ENCODE measurements at places on chromosomes 1 and 21.

DNA sequence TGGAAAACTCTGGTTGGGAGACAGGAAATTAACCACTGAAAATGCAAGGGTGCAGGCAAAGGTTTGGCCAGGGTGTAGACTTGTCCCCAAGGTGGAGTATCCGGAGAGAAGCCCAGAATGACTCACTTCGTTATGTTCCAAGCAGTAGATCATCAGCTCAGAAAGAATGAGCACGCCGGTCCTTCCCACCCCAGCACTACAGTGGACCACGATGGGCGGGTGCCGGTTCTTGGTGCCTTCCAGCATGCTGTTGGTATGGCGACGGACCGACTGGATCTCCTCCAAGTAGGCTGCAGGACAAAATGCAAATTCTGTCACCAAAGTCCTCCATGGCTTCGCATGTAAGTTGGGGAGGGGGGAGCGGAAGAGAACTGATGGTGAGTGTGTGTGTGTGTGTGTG is 83.4 kb downstream of the SMYD2 start:
- DNase-seq = no peak

DNA sequence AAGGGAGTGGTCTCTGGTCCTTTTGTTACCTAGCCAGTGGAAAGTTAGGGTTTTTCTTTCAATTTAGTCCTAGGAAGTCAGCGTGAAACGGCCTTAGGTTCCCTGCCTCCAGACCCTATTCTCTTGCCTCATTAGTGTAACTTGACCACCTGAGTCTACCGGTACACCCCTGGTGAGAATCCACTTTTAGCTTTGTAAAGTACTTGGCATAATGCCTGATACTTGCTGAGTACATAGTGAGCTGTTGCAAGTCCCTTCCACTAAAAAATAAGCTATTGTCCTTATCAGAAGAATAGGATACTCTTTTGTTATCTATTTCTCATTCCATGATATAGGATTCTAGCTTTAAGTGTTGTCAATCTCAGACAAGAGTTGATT is 228.8 kb downstream of the ST6GALNAC3 start:
- DNase-seq = no peak

DNA sequence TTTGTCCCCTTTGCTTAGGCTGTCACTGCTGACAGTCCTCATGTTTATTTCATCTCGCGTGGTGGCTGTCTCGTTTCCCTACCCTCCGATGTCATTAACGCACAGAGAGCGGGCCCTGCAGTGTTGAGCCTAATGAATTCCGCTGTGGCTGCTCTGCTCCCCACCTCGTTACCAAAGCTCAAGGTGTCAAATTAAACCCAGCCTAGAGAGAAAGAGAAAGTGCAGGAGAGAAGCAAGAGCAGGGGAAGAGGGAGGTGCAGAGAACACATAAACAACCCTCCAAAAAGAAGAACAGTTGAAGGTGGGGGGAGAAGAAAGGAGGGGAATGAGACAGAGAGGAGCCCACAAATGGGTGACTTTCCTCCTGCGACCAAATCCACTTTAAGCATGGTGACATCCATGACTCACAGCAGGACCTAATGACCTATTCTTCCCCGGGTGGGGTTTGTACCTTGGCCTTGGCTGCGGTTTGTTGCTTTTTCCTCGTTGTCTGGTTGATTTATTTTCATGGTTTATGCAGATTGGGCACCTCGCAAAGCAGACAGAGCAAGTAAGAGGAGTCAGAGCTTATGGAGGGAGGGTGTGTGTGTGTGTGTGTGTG is 92.5 kb downstream of the PBX1 start:
- no peak for DNase-seq

- no peak for DNase-seq
Measured at GRCh38 chr1:23403038-23403336, 21.6 kb downstream of the TCEA3 start.

GRCh38 chr1:198559362-198559761 is 18.9 kb upstream of the ATP6V1G3 start:
- DNase-seq = no peak

- no peak for DNase-seq
Measured at GRCh38 chr1:88228114-88228513, 456.0 kb upstream of the PKN2 start.

GRCh38 chr1:57254022-57254421 is 169.8 kb downstream of the DAB1 start:
- no peak for DNase-seq

- no peak for DNase-seq
Measured at GRCh38 chr1:229383188-229383587, 40.3 kb upstream of the CCSAP start.

DNA sequence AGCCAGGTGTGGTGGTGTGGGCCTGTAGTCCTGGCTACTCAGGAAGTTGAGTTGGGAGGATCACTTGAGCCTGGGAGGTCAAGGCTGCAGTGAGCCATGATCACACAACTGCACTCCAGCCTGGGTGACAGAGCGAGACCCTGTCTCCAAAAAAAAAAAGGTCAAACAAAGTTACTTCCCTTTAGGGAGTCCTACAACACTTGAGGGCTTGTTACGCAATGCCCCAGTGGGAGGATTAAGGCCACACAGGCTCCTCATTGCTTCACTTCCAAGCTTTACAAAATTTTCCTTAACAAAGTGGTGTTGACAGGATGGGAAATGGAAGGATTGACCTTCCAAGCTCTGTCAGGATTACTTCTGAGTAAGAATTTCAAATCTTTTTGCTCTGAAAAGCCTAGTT is 6.2 kb upstream of the EXTL1 start:
- no peak for DNase-seq

DNA sequence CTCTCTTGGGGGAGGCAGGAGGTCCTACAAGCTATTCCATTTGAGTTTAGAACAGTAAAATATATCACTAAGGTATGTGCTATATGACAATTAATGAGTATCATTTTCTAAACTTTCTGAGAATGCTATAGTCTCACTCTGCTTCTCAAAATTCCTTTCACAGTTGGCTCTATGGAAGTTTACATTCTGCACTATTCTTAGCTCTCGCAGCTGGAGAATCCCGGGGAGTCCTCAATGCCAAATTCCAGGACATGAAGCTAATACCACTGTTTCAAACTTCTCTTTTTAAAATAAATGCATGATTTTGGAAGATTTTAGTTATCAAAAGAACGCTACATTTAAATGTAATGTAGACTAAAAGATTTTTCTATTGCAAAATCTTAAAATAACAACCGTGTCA is 22.4 kb upstream of the PALMD start:
- DNase-seq = no peak

DNA sequence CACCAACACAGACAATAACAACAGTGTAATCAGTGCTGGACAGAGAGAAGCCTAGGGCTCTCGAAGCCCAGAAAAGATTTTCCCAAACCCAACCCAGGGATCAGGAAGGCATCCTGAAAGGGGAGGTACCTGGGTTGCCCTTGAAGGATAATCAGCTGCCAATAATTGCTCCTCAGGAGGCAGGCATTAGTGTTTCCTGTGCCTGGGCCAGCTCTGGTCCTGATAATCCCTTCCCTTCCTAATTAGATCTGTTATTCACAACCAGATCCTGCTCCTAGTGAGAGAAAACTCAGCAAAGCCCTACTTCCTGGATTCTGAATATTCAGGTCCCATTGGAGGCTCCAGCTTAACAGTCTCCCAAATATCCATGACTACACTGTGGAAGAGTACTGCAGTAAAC is 117.4 kb downstream of the DMRTA2 start:
- no peak for DNase-seq

DNA sequence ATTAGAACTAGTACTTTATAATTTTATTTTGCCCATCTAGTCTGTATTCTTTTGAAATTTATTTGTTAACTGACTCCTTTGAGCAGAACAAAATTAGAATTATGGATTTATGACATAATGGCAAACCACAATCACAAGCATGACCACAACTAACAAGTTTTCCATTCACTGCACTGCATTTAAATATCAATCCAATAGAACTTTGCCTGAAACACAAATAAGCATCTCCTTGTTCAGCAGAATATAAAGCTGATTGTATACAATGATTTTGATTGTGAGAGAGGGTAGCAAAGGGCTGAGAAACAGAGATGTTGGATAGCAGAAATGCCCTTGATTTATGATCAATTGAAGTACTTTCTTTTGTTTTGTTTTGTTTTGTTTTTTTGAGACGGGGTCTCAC is 495.5 kb upstream of the RGS18 start:
- DNase-seq = no peak

GRCh38 chr1:247415423-247416361 is at the start of gene NLRP3:
NLRP3 (plus strand) TSS chr1:247416173; CDS start chr1:247418801, 2,628 bp downstream.
- peak; percentile 29 for DNase-seq

GRCh38 chr1:48203287-48203900 is 19.1 kb upstream of the SLC5A9 start:
- no peak for DNase-seq

DNA sequence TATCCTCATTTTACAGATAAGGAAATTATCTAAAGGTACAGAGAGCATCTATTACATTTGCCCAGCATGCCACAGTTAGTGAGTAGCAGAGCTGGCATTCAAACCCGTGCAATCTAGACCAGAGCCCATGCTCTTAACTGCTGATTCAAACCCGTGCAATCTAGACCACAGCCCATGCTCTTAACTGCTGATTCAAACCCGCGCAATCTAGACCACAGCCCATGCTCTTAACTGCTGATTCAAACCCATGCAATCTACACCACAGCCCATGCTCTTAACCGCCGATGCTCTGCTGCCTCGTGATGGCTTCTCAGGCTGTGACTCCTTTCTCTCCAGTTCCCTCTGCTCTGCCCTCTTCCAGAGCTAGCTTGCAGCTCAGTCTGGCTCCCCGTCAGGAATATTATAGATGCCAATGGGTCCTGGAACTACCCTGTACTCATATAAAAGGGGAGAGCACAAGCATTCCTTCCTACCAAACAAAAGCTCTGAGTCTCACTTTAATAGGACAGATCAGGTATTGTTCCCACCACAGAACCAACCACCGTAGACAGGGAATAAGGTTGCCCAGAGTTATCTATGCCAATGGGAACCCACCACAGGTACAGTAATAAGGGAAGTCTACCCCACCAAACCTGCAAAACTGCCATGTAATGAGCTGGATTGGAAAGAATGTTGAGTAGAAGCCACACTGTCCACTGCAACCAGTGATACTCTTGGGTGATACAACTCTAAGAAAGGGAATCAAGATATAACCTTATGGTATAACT is 78.4 kb downstream of the SMYD3 start:
- DNase-seq = no peak

DNA sequence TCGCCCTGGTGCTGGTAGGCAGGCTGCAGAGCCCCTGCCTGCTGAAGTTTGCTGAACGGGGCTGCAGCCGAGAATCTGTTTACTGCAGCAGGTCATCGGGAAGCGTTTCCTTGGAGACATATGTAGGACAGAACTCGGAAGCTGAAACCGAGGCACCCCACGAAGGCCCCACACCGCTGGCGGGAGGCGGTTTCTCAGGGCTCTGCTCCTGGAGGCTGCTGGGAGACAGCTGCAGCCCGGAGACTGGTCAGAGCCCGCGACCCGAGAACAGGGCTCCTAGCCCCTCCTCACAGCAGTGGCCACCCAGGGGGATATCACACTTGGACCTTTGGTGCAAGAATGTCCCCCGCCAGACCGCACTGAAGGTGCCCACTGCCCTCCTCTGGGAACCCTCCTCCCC is 12.7 kb upstream of the PLCH2 start:
- no peak for DNase-seq

GRCh38 chr1:228011721-228012311 is 5.0 kb downstream of the WNT3A start:
- no peak for DNase-seq

DNA sequence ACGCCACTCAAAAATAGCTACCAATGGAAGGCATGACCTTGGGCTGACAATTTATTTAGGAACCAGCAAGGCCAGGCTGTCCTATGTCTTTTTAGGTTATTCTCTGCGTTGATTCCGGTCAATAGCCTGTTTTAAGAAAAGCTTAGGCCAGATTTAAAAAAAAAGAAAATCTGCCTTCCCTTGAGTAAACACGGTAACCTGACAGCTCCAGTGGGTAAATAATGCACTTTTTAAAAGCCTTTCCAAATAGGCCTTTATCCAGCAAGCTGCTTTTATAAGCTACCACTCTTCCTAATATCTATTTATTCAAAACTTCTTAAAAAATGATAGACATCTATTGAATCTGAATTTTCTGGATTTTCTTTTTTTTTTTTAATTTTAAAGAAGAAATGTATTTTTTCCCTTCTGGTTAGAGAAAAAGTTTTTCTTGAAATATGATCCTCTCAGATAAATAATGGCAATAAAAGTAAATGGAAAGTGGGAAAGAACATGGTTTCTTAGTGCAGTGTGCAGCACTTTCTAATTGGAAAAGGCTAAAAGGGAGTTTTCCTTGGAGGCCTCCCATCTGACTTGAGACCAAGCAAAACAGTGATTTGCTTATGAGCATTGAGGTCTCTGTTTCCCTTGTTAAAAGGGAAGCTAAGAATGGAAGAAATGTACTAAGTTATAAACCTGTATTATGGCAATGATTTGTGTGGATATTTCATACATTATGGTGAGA is 281.0 kb upstream of the RUNX1 start:
- no peak for DNase-seq

DNA sequence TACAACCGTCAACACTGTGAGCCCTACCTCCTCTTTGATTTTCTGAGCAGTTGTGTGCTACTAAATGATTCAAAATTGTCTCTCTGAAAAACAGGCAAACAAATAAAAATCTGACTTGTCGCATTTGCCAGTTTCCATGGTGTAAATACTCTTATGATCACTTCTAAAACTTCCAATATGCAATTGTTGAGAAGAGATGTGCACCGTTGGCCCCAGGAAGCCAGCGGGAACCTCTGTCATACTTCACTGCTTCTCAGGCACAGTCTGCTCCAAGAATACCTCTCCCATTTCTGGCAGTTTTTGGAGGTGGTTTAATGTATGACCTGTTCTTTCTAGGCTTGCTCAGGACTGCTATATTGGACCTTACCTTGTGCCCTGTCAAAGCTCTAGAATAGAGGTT is 196.0 kb upstream of the NCAM2 start:
- DNase-seq = no peak

DNA sequence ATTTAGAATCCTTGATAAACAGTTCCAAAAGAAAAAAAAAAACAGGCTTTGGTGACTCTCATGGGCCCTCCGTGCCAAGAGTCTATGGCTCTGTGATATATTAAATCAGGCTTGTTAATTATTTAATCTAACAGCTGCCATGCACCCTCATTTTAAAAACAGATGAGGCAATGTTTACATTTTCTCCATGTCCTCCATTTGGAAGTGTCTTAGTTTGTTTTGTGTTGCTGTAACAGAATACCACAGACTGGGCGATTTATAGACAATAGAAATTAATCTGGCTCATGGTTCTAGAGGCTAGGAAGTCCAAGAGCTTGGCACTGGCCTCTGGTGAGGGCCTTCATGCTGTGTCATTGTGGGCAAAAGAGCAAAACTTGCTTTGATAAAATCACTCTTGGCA is 58.0 kb downstream of the B3GALT5 start:
- no peak for DNase-seq

GRCh38 chr21:36377391-36377842 is 7.8 kb upstream of the CHAF1B start:
- DNase-seq = no peak

Measured in activated gamma-delta T cell treated with Interleukin-2 at 50 U/mL for 16 hours (primary cell).